ENCODE measurements at places on chromosomes 11 and 22. TPM values are rescaled to one million over a fixed set of nuclear protein-coding genes. Genes with fewer than 3 reads are reported as not detected.

RAB39A gene
- total RNA-seq, result not detected

JAML gene
- not detected for total RNA-seq

SMIM35 gene
- not detected for total RNA-seq

TSGA10IP gene
- not detected for total RNA-seq

CRYAB gene
- total RNA-seq, result 0.66 TPM

BTG4 gene
- not detected for total RNA-seq

SLC17A6 gene
- not detected for total RNA-seq

NFAM1 gene
- total RNA-seq, result not detected

KRTAP5-8 gene
- not detected for total RNA-seq

CTR9 gene
- total RNA-seq, result 24.3 TPM

PNPLA3 gene
- total RNA-seq, result 5.9 TPM

SESN3 gene
- 0.72 TPM for total RNA-seq

GRIK4 gene
- 0.29 TPM for total RNA-seq

GGT1 gene
- total RNA-seq, result 12.0 TPM

FAM180B gene
- total RNA-seq, result not detected

BLID gene
- 6.6 TPM for total RNA-seq

SELENOM gene
- total RNA-seq, result 256 TPM

PCNX3 gene
- total RNA-seq, result 43.8 TPM

ANO3 gene
- total RNA-seq, result not detected

SCGB1A1 gene
- not detected for total RNA-seq

CNIH2 gene
- not detected for total RNA-seq

SCGB1C1 gene
- total RNA-seq, result not detected

PNPLA5 gene
- not detected for total RNA-seq

KCNE3 gene
- total RNA-seq, result not detected

DBX1 gene
- total RNA-seq, result not detected

HEPHL1 gene
- total RNA-seq, result 4.4 TPM

MMP13 gene
- total RNA-seq, result 0.14 TPM

KCNJ5 gene
- 0.29 TPM for total RNA-seq

SCGB1D2 gene
- not detected for total RNA-seq

SLC39A13 gene
- 111 TPM for total RNA-seq

HBG1 gene
- not detected for total RNA-seq

SCUBE1 gene
- not detected for total RNA-seq

HBB gene
- not detected for total RNA-seq

L3MBTL2 gene
- 35.9 TPM for total RNA-seq

SLC22A25 gene
- total RNA-seq, result not detected

FGF3 gene
- not detected for total RNA-seq

TNNI2 gene
- not detected for total RNA-seq

TLCD5 gene
- total RNA-seq, result 6.6 TPM

PSMA1 gene
- 105 TPM for total RNA-seq

CCDC73 gene
- not detected for total RNA-seq

KRTAP5-10 gene
- not detected for total RNA-seq

CARD16 gene
- total RNA-seq, result 25.9 TPM

ESAM gene
- total RNA-seq, result 0.22 TPM

FBLN1 gene
- 278 TPM for total RNA-seq

SNX32 gene
- not detected for total RNA-seq

PPFIBP2 gene
- total RNA-seq, result 4.4 TPM

LRRC74B gene
- not detected for total RNA-seq

DRD4 gene
- 0.22 TPM for total RNA-seq

OR5F1 gene
- not detected for total RNA-seq

SCARF2 gene
- 46.0 TPM for total RNA-seq

Data from placental pericyte (primary cell).